Endothelial cell (in vitro differentiated cells): ENCODE measurements at places on chromosomes 1 and 21. TPM values are rescaled to one million over a fixed set of nuclear protein-coding genes. Genes with fewer than 3 reads are reported as not detected.
A peak's percentile ranks its signal among the peaks of the same experiment; 100 is the strongest.

DNA sequence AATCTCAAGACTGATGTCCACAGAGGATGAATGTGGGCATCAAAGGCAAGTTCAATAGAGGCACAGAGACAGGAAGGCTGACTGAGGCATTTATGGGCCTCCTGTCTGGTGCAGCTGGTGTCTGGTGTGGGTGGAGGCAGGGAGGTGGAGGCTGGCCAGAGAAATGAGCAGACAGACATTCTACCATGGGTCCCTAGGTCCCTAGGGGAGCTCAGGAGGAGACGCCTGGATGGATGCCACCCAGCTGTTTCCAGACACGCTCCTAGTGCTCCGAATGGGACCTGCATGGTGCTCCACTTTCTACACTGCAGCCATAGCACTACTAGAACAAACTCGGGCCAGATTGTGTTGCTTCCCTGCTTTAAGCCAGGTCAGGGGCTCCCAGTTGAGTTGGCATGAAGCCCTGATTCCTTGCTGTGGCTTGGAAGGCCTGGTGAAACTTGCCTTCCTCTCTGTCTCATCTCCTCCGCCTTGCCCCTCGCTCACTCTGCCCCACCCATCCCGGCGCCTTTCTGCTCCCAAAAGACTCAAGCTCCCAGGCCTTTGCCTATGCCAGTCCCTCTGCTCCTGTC lies 25.3 kb downstream of the PADI2 start:
- no peak for DNase-seq

DNA sequence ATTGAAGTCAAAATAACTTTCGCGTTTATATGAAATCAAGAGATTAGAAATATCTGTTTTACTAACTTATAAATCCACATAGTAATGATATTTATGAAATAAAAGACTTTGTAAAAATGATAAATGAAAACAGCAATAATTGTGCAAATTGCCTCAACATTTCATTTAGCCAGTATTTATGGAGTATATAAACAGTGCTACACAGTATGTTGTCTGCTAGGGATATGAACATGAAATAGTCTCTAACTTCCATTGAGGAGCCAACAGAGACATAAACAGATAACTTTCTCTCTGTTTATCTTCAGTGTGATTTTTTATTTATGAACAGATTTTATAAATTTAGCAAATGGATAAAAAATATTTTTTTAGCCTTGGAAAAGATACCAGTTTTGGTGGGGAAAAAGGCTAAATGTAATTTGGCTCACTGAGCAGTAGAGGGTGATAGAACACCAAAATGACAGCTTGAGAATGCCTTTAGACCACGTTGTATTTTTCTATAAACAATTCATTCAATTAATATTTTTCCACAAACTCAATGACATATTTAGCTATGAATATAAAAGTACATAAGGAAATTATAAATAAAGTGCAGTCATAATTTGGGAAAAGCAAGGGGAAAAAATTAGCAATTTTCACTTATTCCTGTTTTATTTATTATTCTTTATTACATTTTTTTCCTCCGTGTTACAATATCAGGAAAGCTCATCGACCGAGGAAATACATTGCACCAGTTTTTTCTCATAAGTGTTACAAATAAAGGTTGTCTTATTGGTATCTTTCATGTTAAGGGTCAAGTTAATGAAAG lies 47.5 kb upstream of the EEIG2 start:
- no peak for DNase-seq

DNA sequence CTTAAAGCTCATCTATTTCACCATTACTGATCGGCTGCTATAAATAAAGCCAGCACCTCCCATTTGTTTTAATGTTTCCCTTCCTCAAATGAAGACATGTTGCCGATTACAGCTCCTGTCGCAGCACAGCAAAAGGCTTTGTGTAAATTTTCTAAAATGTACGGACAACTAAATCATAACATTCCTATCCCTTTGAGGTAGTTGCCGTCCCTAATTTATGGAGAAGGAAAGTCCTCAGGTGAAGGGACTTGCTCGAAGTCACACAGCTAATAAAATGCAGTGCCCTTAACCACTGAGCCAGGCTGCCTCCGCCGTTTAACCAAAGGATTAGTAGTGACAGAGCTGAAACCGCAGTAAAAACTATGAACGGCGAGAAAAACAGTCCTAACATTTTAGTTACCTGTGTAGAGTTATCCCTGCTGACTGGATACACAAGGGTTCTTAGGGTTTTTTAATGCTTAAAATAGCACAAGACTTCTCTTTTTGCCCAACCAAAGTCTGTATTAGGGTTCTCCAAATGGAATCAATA lies 871 bp downstream of the PINK1 start:
- DNase-seq: no peak

DNA sequence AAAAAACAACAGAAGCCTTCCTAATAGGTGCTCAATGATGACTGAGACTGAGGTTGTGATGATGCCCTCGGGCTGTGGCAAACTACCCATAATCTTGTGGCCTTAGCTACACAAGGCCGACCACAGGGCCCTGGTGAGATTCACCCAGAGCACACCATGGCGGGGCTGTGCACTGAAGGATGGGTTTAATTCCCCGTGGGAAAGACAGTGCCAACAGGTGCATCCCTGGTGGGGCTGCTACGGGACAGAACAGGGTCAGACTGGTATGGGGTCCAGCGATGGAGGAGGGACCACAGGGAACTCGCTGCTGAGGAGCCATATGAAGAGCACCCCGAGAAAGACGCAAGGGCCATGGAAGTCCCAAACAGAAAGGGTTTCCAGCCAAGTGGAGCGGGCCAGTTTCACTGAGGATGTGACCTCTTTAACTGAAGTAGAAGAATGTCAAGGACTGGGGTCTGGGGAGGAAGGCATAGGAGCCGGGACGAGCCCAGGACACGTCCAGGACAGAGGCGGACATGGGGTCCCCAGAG lies 21.3 kb downstream of the PRDM15 start:
- no peak for DNase-seq

- peak; percentile 11 for DNase-seq
These were observed 1.0 kb downstream of the TP53BP2 start for GRCh38 chr1:223844787-223845036.

DNA sequence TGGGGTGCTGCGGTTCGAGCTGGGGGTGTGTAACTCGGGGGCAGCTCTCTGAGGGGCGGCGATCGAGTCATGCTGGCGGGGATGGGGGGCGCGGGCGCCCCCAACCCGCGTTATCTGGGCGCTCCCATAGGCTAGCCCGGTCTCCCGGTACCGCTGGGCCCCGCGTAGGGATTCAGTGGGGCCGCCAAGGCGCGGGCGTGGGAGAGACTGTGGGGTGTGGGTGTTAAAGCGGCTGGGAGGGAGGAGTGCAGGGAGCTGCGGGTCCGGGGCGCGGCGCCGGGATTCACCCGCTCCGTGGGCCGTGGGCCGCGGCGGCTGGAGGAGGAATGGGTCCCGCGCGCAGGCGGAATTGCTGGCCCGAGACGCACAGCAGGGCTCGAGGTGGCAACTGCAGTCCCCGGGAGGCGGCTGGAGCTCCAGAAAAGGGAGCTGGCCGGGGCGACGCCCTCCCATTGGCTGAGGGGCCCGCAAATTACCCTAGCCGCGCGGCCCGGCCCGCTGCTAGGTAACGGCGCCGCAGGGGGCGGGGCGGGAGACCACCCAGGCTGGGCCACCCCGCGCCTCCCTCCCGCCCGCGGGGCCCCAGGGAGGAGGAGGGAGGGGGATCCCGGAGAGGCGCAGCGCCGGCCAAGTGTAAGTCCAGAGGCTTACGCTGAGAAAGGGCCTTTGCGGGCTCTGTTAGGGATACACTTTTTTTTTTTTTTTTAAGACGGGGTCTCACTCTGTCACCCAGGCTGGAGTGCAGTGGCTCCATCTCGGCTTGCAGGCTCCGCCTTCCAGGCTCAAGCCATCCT lies at the start of gene PTCH2:
PTCH2 (minus strand) TSS at position 392 of the 794 bp plus-strand sequence; CDS start at position 71, 321 bp downstream.
- DNase-seq: peak; percentile 72

- DNase-seq: no peak
These were observed 192.2 kb upstream of the C8B start for GRCh38 chr1:57157818-57158603.

TCP10L gene
- 0.31 TPM for total RNA-seq

TEX35 gene
- not detected for total RNA-seq

KCNJ10 gene
- total RNA-seq: not detected

NEGR1 gene
- 2.9 TPM for total RNA-seq
